A375 (cell line): ENCODE measurements at places on chromosomes 4 and X. TPM values are rescaled to one million over a fixed set of nuclear protein-coding genes. Genes with fewer than 3 reads are reported as not detected.

ELK1 gene
- 44.0 and 47.2 TPM in 2 replicates for total RNA-seq

PCDH19 gene
- under 0.01 TPM in 1 of 2 replicates, not detected in the other for total RNA-seq

ATP2B3 gene
- total RNA-seq: 0.08 TPM in 1 of 2 replicates, not detected in the other

HPSE gene
- total RNA-seq: 2.4 and 2.7 TPM in 2 replicates

MAGEC1 gene
- 0.15 and 0.19 TPM in 2 replicates for total RNA-seq

DGAT2L6 gene
- total RNA-seq: not detected in 2 replicates

ZC4H2 gene
- 11.4 and 12.4 TPM in 2 replicates for total RNA-seq

EVC2 gene
- 0.08 TPM in 1 of 2 replicates, not detected in the other for total RNA-seq

IL2RG gene
- total RNA-seq: 0.11 TPM in 1 of 2 replicates, not detected in the other

LGI2 gene
- not detected in 2 replicates for total RNA-seq

NUDT10 gene
- total RNA-seq: 0.15 and 0.19 TPM in 2 replicates

PPARGC1A gene
- 0.45 and 0.90 TPM in 2 replicates for total RNA-seq

PITX2 gene
- 4.8 and 4.9 TPM in 2 replicates for total RNA-seq

TSPAN7 gene
- total RNA-seq: not detected in 2 replicates

RASGEF1B gene
- total RNA-seq: 0.13 TPM in 1 of 2 replicates, not detected in the other

SRD5A3 gene
- total RNA-seq: 3.9 and 9.7 TPM in 2 replicates
